ENCODE measurements at places on chromosomes 4 and X. TPM values are rescaled to one million over a fixed set of nuclear protein-coding genes. Genes with fewer than 3 reads are reported as not detected.

Gene IL2
- 164 TPM for total RNA-seq

Gene SPATA4
- total RNA-seq = not detected

Gene RHOXF1
- not detected for total RNA-seq

Gene SPANXD
- not detected for total RNA-seq

Gene RAB39B
- 13.6 TPM for total RNA-seq
